A172 (cell line): ENCODE measurements at places on chromosomes 7 and 10. TPM values are rescaled to one million over a fixed set of nuclear protein-coding genes. Genes with fewer than 3 reads are reported as not detected.

ADAM12 gene
- total RNA-seq = 7.1 and 8.1 TPM in 2 replicates

AMZ1 gene
- total RNA-seq = 0.07 and 0.28 TPM in 2 replicates

PSMC2 gene
- total RNA-seq = 518 and 689 TPM in 2 replicates

GPRIN2 gene
- total RNA-seq = not detected in 2 replicates

GHRHR gene
- total RNA-seq = not detected in 2 replicates

SPDYE11 gene
- total RNA-seq = not detected in 2 replicates

- DNase-seq = no peak
Observed at GRCh38 chr10:53570221-53570620, 797.6 kb upstream of the MBL2 start.

DNA sequence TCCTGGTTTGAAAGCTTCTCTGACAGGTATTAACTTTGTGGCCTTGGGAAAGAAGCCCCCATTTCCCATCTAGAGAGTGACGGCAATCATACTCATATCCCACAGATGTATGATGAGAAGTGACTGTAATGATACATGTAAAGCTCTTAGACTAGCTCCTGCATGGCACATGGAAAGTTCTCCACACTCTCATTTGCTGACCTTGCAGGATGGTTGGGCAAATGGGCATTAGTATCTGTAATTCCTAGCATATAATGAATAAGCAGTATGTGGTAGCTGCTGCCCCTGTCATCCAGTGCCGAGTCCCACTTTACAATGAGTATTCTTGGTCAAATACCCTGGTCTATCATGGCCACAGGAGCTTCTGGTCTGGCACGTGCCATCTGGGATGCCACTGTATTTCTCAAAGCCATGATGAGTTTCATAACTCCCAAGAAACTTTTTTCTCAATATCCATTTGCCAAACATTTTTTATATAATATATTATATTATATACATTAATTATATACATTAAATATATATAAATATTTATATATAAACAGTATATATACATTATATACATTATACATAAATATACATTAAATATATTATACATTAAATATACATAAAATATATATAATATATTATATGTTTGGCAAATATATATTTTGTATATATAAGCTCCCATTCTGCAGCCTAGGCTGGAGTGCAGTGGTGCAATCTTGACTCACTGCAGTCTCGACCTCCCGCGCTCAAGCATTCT is 106.5 kb upstream of the FZD1 start:
- no peak for DNase-seq

- no peak for DNase-seq
Observed at GRCh38 chr7:84144480-84144879, 50.1 kb downstream of the SEMA3A start.

GRCh38 chr7:125326666-125327255 is 397.1 kb upstream of the POT1 start:
- DNase-seq = peak; percentile 1

GRCh38 chr7:31119249-31119648 is 67.1 kb downstream of the ADCYAP1R1 start:
- no peak for DNase-seq

GRCh38 chr10:132810807-132811700 is 25.1 kb upstream of the NKX6-2 start:
- DNase-seq = no peak

GRCh38 chr10:116312548-116312947 is 11.7 kb upstream of the CCDC172 start:
- no peak for DNase-seq

- no peak for DNase-seq
Observed at GRCh38 chr10:61837755-61838171, 63.7 kb upstream of the ARID5B start.

DNA sequence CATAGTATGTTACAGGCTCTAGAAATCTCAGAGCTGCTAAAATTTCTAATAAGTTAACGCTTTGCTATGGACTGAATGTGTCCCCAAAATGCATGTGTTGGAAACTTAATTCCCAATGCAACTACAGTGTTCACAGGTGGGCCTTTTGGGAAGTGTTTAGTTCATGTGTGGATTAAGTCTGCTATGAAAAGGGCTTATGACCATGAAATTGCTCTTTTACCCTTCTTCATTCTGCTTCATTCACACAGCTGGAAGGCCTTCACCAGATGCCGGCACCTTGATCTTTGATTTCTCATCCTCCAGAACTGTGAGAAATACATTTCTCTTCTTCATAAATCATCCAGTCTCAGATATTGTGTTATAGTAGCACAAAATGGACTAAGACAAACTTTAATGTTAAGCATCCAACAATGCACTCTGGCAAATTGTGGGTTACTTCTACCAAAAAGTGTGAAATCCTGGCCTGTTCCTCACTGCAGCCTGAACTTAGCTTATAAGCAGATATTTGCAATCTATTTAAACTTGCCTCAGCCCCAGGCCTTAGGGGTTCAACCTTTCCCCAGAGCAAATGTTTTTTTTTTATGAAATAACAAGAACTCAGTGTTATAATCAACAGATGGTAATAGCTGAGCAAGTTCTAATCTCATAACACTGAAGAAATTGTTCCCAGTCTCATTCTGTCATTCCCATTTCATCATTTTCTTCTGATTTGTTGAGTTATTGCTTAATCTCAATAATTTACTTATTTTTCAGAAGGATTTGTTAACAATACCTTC is 523.6 kb downstream of the KIF20B start:
- no peak for DNase-seq

DNA sequence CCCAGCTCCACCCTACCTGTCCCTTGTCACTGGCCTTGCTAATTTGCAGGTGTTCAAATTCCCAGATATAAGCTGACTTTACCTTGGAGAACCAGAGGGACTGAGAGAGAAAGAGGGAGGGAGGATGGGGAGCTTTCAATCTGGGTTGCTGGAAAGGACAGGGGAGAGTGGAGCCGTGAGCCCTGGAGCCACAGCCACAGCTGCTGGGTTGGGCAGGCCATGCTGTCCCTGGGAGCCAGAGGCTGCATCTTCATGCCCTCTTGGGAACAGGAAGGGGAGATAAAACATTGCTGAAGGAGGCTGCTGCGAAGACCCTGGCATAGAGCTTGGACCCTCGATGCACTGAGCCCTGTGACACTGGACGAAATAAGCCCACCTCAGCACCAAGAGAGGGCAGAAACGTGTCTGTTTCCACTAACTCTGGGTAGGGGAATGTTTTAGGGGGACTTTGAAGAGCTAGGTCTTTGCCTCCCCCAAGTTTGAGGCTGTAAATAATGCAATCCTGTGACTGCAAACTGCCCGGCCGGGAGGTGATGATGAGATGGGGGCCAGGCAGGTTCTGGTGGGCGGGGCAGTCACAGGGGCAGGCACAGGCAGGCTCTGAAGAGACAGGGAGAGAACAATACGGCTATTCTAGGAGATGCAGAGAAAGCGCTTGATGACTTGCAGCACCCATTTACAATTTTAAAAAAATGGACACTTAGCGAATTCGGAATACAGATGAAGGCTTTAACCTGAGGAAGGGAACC is 5.8 kb upstream of the JAKMIP3 start:
- DNase-seq = no peak

DNA sequence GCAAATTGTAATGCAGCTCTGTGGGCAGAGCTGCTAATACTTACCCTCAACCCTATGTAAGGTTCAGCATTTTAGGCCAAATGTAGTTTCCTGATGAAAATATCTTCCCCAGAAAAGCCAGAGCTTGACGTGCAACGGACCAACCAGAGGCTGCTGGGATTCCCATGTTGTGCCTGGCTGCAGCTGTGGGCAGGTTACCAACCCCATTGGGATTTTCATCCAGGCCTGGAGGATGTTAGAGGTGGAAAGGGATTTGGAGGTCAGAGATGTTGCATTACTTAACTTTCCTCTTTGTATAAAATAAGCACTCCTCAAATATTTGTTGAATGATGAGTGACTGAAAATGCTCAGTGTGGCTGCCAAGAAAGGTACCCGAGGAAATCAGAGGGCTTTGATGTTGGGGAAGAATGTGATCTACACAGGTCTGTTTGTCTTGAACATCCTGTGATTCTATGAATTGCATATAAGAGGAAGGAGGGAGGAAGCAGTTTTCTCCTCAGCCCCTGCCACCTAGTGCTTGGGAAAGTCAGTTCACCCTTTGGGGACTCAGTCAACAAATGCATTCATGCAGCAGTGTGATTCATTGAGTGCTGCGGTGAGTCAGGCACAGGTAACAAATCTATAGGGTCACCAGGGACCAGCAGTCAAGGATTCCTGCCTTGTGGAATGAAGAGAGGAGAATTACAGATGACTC is 487.2 kb downstream of the RPS24 start:
- peak; percentile 80 for DNase-seq

DNA sequence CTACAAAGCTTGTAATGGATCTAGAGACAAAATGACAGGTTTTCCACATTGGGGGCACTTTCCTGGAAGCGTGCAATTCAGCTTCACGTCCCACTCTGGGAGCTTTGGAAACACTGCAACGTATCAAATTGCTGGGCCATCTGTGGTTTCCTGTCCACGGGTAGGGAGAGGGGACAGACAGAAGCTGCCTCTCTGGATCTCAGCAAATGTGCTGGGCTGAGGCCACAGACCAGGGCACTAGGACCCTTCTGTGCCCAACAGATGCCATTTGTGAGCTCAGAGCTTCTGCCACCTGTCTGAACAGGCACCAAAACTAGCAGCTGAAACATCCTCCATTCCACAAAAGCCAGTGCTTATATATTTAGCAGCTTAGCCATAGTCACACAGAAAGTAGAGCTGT is 40.9 kb upstream of the FRMD4A start:
- no peak for DNase-seq

DNA sequence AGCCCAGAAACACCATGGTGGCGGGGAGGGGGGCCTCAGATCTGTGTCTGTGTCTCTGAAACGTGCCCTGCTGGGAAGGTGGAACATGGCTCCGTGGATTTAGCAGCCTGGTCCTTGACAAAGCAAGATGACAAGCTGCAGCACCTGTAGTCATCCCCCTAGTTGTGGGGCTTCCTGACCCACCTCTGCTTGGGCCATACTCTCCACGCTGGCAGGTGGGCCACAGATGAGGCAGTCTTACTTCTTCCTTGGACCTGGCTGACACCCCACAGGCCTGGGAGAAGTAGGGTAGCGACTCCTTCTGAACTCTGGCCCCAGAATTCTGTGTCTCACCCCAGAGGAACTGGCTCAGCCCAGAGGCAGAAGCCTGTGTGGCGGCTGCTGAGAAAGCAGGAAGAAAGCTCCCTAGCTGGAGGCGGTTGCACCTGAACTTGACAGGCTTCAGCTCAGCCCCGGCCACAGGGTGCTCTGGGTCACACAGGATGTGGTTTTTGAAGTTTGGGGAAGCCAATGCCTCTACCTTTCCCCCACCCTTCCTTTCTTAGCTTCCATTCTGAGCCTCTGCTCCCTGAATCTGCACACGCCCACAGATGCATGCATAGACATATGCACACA is 113.9 kb downstream of the ABLIM1 start:
- peak; percentile 25 for DNase-seq

DNA sequence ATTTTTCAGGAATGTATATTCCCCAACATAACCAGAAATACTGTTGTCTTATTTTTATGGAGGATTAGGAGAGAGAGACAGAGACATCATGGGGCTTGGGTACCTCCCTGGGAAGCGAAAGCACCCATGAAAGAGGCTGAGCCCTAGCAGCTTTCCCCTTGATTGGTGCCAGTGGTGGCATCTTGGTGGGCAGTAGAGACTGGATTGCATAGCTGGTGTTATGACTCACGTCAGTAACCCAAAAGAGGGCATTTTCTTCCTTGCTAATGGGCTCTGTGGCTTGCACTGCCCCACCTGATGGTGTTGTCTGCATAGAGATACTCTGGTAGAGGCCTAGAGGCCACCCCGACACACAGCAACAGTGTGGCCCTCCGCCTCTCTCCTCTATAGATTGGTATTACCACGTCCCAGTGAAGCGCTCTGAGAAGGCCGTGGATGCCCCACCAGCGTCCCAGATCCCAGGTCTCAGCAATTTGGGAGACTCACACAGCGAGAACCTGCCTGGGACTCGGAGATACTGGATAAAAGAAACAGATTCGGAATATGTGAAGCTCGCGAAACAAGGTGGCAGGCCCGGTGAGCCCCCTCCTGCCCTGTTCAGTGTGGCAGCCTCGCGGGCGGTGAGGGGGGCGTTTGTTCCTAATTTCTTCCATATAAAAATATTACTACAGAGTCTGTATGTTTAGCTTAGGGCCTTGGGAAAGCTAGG is 5.8 kb downstream of the C7orf57 start:
- peak; percentile 87 for DNase-seq

DNA sequence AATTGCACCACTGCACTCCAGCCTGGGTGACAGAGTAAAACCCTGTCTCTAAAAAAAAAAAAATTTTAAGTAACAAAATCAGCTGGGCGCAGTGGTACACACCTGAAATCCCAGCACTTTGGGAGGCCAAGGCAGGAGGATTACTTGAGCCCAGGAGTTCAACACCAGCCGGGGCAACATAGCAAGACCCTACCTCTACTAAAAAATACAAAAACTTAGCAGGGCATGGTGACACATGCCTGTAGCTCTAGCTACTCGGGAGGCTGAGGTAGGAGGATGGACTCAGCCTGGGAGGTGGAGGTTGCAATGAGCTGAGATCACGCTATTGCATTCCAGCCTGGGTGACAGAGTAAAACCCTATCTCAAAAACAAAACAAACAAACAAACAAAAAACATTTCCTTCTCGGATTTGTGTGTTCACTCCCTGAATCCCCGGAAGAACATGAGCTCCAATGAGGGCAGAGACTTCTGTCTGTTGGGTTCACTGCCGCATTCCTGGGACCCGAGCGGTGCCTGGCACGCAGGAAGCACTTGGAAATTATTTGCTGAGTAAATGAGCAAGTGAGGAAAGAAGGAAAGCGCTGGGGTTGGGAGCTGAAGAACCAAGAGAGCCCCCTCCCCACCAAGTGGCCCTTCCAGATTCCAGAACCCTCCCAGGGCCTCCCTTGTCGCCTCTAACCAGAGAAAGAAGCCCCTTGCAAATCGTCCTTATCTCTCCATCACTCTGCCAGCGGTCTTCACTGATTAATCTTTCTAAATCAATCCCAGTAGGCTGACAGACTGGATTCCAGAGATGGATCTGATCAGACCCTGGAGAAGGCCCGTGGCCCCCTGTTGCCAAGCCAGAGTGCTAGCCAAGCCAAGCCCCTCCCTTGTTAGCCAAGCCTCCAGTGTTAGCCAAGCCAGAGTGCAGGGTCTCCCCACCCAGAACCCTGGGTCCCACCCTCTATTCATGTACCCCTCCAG is 6.2 kb downstream of the TNRC18 start:
- no peak for DNase-seq

- DNase-seq = peak; percentile 87
Observed at GRCh38 chr7:47602272-47603004, 20.5 kb upstream of the TNS3 start.

- no peak for DNase-seq
Observed at GRCh38 chr10:106874604-106874889, 290.0 kb downstream of the SORCS1 start.

DNA sequence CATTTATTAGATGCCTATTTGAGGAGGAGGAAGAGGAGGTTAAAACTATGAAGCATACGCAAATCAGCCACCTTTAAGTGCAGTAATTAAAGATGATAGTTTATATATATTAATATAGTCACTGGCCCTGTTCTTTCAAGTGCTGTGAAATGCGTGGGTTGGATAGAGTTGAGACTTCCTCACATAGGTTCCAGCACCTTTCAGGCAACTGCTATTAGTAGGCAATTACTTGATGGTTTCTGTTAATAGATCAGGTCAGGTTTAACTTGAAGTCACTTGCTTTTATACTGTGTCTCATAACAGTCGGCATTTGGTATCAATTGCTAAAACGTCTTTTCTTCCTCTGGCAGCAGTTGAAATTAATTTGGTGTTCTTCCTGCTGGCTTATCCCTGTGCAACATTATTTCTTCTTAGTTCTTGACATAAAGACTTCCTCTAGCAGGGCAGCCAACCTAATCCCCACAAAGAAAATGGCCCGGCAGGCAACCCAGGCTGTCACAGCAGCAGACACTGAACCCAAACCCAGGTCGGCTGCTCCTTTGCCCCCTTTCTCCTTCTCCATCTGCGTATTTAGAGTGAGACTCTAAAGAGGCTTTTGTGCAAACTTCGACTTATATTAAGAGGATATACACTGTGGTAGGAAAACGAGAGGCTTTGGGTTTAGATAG is 35.3 kb upstream of the BET1 start:
- no peak for DNase-seq
